Transverse colon (tissue), 4 donors: ENCODE measurements at places on chromosomes 4 and X. TPM values are rescaled to one million over a fixed set of nuclear protein-coding genes. Genes with fewer than 3 reads are reported as not detected.

DNA sequence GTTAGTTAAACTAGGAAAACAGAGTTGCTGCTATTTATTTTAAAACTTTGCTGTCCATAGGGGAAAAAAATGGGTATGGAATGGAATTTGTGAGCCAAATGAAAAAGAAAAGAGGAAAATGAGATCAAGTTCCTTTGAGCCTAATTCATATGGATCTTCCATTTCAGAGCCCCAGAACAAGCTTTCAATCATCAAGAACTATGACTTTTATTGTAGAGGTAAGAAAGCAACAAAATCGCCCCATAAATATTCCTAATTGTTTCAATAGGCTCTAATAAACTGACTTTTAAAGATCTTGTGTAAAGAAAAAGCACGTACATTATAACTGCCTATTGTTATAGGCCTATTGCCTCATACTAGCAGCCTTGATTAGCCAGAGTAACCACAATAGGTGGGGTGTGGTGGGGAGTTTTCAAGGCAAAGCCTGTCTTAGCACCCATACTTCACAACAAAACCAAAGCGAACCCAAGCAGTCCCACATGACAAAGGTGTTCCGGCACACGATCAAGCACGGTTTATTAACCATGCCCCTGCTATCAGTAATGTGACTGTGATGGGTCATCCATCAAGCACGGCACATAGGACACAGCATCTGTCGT is 44.4 kb downstream of the RBM47 start:
- no peak for DNase-seq

DNA sequence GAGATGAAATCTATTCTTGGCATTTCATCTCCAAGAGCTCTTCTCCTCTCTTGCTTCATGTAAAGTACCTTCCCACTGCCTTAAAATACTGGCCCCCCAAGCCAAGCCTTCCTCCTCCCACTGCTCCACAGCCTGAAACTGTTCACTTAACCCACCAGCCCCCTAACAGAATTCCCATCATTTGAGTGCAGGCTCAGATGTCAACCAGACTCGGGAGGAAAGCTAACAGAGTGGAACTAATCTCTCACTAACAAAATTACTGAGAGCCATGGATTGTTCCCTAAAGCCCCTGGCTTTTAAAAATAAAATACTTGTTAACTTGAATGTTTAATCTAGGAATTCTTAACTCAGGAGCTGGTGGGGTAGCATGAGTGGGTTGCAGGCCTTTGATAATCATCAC is 7.1 kb upstream of the DCUN1D4 start:
- no peak for DNase-seq

GRCh38 chr4:142353149-142353738 is 492.9 kb downstream of the INPP4B start:
- no peak for DNase-seq

DNA sequence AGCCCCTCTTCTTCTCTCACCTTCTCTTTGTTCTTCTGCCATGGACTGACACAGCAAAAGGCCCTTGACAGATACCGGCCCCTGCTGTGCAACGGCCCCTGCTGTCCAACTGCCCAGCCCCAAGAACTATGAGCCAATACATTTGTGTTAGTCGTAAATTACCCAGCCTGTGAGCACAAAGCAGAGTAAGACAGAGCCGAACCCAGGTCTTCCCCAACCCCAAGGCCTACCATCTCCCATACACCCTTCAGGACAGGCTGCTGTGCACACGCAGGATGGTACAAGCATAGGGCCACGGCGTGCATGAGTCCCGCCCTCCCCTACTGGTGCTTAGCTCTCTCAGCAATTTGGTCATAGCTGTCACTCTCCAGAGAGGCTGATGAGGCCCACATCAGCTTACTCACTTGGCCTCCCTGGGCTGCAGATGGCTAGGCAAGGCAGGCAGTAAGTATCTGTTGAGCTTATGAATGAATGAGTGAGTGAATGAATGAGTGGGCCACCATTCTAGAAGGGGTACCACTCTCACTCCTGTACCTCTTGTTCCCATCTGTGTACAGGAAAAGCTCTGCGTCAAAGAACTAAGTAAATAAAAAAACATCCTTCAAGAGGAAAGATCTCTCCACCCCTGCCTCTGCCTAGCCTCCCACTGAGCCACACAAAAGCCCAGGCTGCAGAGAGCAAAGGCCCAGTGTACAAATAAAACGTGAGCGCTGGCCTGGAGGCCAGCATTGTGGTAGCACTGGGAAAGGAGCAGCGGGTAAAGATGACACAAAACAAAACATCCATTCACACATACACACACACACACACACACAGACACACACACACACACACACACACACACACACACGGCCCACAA is 13.9 kb downstream of the WDR1 start:
- no peak for DNase-seq

DNA sequence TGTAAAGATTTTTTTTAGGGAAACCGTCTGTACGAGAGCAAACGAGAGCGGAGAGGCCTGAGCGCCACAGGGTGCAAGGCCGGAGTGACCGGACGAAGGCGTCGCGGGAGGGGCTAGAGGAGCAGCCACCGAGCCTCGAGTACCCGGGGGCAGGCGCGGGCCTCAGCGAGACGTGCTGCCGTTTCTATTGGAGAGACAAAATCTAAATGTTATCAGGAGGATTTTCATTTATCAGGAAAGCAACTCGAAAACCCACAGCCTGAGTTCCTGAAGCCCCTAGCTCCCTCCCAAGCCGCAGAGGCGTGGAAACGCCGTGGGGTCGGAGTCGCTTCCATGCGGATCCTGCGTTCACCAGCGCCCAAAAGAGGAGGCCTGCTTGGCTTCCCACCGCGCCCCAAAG is 194.3 kb downstream of the MGST2 start:
- DNase-seq: no peak

GRCh38 chr4:20552004-20552403 is 148.3 kb upstream of the PACRGL start:
- no peak for DNase-seq

The F9 gene
- total RNA-seq: not detected

The STX18 gene
- total RNA-seq: 9.2 TPM

The BCORL1 gene
- total RNA-seq: 9.4 TPM

The MAGEA1 gene
- total RNA-seq: not detected
